ENCODE measurements at places on chromosomes 7 and 10.

DNA sequence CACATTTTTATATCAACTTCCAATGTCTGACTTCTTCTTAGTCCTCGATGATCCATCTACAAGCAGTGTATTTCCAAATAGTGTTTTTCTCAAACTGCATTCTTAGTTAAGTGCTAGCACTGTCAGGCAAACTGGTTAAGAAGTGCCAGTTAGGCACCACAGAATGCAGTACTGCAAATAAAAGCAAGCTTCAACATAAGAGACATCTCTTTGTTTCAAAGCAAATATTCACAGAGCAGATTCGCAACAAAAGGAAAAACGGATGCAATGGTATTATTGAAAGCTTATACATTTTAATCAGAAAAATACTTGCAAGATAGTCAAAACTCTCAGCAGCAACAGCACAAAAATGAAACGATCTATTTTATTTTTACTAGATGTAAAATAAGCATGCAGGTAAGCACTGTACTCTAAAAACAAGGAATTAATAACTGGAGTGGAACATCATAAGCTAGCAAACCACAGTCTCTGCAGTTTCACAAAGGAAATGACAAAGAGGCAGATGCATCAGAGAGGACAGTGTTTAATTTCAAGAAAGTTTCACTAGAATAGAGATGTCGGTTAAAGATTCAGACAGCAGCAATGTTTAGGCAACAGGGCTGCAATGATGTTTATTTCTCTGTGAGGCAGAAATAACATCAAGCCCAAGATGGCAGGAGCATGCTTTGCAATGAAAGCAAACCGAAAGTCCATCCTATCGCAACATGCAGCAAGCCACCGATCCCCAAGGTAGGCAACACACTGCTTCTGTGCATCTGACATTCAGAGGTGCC, 82.0 kb downstream of the FGFR2 start:
- DNase-seq, result no peak

DNA sequence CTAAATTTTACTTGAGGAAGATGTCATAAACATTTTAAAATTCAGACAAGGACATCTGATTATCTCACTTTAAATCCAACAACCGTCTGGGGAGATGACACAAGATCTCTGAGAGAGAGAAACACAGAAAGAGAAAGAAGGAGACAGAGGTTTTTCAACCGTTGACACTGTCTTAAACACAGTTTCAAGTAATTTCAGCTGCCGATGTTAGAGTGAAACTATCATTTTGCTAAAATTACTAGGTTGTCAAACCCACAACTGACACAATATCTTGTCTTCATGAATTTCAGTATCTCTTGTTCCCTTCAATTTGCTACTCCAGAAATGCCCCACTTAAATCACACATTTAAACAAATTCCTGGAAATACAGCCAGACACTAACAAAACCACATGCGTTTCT, 174.8 kb downstream of the RAPGEF5 start:
- no peak for DNase-seq

GRCh38 chr7:16753932-16754855, 639 bp downstream of the TSPAN13 start:
- DNase-seq, result no peak

- no peak for DNase-seq
These were observed 14.8 kb upstream of the ZC3HAV1 start for GRCh38 chr7:139124084-139124914.

- no peak for DNase-seq
These were observed 26.0 kb downstream of the NUP42 start for GRCh38 chr7:23207884-23208283.

- no peak for DNase-seq
These were observed 31.2 kb downstream of the GSTO2 start for GRCh38 chr10:104300002-104300735.

- DNase-seq, result no peak
These were observed 73.0 kb upstream of the GJD4 start for GRCh38 chr10:35532141-35532540.

GRCh38 chr7:47511699-47512370, 70.1 kb downstream of the TNS3 start:
- DNase-seq, result no peak

GRCh38 chr10:103353281-103353680, 2.3 kb upstream of the PCGF6 start:
- DNase-seq, result no peak

- DNase-seq, result no peak
These were observed 158.0 kb downstream of the CREB5 start for GRCh38 chr7:28570113-28570969.

DNA sequence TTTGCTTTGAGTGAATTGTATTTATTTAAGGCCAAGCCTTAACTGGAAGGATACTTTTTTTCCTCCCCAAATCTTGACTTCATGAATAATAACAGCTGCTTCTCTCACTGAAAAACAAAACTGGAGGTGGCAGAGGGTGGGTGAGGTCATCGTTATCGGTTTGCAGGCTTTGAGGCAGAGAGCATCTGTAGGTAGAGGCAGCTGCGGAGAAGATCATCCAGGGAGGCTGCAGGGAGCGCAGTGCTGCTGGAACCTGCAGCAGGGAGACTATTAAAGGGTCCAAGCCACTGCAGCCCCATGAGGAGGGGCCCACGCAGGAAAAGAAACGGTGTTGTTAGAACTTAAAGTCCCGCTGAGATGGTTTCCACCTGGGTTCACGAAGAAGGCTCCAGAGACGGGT, 112.1 kb upstream of the SDK1 start:
- DNase-seq, result no peak

DNA sequence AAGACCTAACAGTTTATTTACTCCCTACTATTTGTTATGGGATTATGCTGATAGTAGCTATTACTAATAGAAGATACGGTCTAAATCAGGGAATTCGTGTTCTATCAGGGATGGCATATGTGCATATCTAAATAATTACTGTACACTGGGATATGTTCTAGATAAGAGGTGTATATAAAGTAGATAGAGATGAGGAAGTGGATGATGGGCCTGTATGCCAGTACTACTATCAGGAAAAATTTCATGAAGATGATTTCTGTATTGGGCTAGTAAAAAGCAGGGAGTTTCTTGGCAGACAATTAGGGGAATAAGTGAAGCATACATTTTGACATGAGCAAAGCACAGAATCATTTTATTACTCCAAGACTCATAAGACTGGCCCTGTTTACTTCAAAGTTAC, 26.2 kb downstream of the PTPN12 start:
- DNase-seq, result no peak

GRCh38 chr7:78443811-78444210, 645.2 kb downstream of the PHTF2 start:
- no peak for DNase-seq

GRCh38 chr7:156780724-156781455, 112.1 kb downstream of the LMBR1 start:
- DNase-seq, result no peak

DNA sequence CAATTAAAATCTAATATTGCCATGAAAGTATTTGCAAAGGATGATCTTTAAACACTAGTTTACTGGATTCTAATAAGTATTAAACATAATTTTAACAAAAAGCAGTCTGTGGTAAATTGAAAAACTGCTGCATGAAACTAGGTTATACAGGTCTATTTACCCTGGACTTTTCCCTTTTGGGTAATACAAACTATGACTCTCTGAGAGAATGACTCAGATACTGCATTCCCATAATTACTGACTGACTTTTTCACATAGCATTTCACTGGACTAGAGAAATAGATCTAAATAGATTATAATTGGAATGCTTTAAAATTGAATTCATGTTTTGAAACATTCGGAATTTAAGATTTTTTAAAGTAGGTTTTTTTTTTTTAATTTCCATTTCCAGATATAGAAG, 395.7 kb downstream of the THSD7A start:
- DNase-seq, result no peak

- no peak for DNase-seq
These were observed 88.6 kb downstream of the VWDE start for GRCh38 chr7:12315049-12315448.

DNA sequence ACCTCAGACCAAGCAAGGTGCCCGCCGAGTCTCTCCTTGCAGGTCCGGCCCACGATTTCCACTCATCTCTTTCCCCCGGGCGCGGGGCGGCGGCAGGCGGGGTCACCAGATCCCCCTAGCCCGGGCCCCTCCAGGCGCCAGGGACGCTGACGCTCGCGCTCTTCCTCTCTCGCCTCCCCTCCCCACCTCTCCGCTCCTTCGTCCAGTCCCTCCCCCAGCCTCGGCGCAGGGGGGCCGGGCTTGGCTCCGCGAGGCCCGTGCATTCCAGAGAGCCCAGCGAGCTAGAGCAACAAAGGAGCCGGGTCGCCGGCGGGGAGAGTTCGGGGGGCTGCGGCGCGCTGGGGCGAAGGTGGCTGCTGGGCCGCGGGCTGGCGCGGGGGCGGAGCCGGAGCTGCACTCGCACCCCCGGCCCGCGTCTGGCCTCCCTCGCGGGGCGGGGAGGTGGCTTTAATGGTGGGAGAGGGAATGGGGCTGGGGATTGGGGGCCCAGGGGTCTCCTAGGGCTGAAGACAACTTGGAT, at the start of gene SMO:
Gene SMO (plus strand): TSS at position 262 of the 520 bp plus-strand sequence. CDS start 519 bp downstream, outside the sequence.
- no peak for DNase-seq

DNA sequence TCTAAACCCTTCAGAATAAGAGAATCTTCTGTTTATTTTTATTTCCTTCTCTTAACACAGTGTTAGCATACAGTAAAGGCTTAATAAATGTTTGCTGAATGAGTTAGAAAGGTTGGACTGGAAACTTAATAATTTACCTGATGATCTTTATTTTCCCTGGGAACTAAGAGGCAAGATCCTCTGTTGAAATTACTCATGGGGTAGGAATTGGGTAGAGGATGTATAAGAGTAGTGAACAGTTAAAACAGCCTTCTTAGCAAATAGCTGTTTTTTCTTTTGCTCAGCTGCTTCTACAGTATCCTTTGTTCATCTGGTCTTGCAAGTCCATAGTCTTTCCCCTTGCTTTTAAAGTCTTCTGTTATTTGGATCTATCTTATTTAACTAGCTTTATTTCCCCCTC, 80.0 kb downstream of the AKAP9 start:
- no peak for DNase-seq

DNA sequence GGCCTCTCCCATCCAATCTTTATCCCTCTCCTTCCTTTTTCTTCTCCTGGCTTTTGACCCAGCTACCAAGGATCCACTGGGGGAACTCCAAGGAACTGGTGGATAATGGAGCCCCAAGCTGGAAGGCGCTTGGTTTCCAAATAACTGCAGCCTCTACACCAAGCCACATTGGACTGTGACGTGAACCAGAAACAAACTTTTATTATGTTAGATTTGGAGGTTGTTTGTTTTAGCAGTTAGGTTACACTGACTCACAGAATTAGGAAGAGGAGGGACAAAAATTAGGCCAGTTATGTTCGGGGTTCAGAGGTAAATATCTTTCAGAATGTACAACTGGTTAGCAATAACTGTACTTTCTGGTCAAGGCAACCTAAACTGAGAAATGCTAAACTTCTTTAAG, 21.3 kb upstream of the ANK3 start:
- DNase-seq, result no peak
